Urothelium cell line (cell line): ENCODE measurements at places on chromosomes 4 and X.

GRCh38 chr4:170872794-170873193, 783.0 kb upstream of the AADAT start:
- peak; percentile 31 for DNase-seq

DNA sequence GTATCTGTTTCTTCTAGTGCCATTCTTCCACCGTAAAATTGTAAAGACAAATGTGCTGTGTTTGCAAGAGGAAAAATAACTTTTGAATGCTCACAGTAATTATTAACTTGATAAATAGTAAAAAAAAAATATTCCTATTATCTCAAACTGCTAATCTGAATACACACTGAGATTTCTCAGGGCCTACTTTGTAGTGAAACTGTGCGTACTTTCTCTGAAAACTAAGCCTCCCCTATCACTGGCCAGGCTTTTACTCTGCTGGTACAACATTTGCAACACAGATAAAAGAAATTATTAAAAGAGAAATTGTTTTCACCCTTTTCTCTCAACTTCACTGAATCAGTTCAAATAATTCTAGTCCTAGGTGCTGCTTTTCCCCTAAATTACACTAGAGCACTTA, 137.3 kb downstream of the PRDM5 start:
- no peak for DNase-seq

- peak; percentile 5 for DNase-seq
Measured at GRCh38 chr4:139300431-139301112, 733 bp upstream of the NAA15 start.

- DNase-seq, result no peak
Measured at GRCh38 chr4:123896446-123897071, 500.0 kb downstream of the SPRY1 start.

GRCh38 chr4:127196655-127197352, 436.0 kb upstream of the INTU start:
- DNase-seq, result no peak

GRCh38 chrX:138742217-138742616, 30.7 kb upstream of the FGF13 start:
- no peak for DNase-seq

- peak; percentile 0 for DNase-seq
Measured at GRCh38 chrX:123731258-123731986, 1.4 kb downstream of the THOC2 start.

DNA sequence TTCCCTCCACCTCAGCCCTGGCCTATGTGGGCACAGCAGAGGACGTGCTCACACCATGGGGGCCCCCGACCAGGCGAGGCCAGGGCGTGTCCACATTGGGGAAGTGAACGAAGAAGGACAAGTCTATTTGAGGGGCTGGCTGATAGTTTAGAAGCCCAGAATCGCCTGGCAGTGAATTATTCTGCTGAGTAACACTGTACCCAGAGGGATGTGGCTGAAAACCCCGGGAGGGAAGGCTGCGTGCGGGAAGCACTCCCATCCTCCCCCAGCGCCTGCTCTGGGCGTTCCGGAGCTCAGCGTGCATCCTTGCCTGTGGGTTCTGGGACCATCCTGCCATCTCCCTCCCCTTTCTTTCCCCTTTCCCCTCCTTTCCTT, 66.6 kb downstream of the TRMT44 start:
- no peak for DNase-seq

DNA sequence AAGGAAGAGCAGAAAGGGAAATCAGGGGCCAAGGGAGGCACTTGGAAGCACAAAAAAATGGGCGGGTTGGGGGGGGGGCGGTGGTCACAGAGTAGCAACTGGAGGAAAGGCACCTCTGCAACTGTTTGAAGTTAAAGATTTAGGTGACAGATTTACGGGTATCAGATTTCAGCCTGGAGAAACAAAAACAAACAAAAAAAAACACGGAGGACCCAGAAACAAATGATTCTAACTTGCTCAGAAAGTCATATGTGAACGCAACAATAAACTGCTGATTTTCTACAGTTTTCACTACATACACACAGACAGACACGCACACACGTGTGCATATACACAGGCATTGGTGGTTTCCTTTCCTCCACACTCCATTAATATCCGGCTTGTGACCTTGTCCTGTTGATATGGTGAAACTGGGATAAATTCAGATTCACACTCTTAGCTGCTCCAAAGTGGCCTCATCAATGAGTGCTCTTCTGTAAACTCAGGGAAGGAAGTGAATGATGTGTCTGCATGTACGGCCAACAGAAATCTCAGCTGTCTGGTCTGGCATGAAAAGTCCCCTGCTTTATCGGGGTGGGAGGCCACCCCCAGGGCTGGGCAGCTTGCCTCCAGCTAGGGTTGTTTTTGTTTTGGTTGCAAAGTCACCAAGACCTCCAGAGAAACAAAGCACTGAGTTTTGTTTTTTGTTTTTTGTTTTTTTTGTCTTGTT, 54.3 kb downstream of the CHST7 start:
- no peak for DNase-seq

DNA sequence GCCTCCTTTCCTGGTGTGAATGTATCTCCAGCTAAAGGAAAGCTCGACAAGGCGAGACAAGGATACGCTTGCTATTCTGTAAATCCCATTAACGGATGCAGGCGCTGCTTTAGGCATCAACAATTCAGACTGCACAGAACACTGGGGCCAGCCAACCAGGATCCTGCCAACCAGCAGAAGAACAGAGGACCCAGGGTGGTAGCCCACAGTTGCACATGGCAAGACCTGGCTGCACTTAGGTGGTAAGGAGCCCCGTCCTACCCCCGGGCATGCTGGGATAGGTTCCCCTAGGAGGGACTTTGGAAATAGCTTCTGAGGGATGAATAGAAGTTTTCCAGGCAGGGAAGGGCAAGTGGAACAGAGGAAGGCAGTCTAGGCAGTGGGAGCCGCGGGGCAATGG, 20.7 kb downstream of the PSAPL1 start:
- no peak for DNase-seq

- DNase-seq, result no peak
Measured at GRCh38 chr4:65089666-65090065, 580.6 kb downstream of the EPHA5 start.

DNA sequence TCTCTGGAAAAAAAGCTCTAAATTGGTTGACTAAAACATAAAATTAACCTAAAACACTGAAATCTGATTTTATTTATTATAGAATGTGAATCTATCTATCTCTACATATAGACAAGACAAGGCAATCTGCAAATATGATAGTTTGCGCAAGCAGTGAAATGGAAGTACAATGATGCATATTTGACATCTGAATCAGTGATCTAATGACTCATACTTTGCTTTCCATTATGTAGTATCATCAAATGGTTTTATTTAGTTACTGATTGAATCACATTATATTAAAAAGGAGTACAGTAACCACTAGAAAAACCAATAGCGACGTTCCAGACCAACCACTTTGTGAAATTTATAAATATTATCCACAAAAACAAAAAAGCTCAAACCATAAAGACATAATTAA, 1969.3 kb downstream of the PCDH7 start:
- peak; percentile 7 for DNase-seq

GRCh38 chrX:8632924-8633323, 99.0 kb downstream of the ANOS1 start:
- no peak for DNase-seq

GRCh38 chr4:77169481-77169880, 12.5 kb downstream of the CCNG2 start:
- no peak for DNase-seq

GRCh38 chr4:7408166-7408565, 26.6 kb downstream of the PSAPL1 start:
- DNase-seq, result no peak
